ENCODE measurements at places on chromosomes 2 and 18.

DNA sequence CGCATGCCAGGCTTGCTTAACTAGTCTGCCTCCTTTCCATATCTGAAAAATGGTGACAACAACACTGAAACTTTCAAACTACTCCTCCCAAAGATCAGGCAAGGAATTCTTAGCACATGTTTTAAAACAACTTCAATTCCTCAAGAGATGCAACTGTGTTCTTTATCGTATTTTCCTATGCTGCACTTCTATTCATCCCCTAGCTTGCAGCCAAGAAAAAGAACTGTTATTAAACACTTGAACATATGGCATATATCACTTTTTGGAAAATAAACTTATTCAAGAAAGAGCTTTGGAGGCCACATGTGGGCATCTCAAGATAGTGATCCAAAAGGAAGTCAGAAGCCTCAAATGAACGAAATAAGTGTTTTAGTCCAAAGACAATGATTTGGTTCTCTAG lies 75.6 kb upstream of the STAM2 start:
- no peak for DNase-seq

GRCh38 chr2:202408546-202409140 lies 32.5 kb downstream of the BMPR2 start:
- no peak for DNase-seq

GRCh38 chr2:11068079-11068741 lies 87.1 kb upstream of the SLC66A3 start:
- no peak for DNase-seq

DNA sequence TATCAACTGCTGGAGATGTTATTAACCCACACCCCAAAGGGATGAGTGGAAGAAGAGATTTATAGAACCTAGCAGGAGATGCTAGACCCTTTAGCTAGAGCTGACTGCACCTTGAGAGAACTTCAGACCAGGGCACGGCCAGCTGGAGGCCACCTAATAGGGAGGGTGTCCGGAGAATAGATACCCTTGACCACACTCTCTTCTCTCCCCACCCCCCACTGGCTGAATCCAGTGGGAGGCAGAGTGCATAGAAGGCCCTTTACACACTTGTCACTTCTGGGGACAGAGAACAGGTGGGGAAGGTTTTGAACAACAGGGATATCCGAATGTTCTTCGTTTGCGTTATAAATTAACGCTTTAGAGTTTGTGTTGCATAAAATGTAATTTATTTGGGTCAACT lies 84.6 kb downstream of the PHLPP1 start:
- DNase-seq = no peak

- DNase-seq = no peak
Measured at GRCh38 chr2:96106991-96107707, 9.2 kb downstream of the ADRA2B start.

DNA sequence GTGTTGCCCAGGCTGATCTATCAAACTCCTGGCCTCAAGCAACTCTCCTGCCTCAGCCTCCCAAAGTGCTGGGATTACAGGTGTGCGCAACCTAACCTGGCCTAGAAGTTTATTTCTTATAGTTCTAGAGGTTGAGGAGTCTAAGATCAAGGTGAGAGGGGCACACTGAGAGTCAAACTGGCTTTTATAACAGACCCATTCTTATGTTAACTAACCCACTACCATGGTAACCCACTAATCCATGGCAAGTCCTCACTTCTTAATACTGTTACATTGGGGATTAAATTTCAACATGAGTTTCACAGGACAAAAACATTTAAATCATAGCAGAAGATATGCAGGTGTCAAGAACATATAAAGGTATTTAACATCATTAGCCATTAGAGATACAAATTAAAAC lies 50.6 kb downstream of the MDH1 start:
- DNase-seq = no peak

- DNase-seq = no peak
Measured at GRCh38 chr2:118040891-118041290, 27.0 kb upstream of the CCDC93 start.

GRCh38 chr2:225615514-225615913 lies 216.0 kb downstream of the NYAP2 start:
- no peak for DNase-seq

DNA sequence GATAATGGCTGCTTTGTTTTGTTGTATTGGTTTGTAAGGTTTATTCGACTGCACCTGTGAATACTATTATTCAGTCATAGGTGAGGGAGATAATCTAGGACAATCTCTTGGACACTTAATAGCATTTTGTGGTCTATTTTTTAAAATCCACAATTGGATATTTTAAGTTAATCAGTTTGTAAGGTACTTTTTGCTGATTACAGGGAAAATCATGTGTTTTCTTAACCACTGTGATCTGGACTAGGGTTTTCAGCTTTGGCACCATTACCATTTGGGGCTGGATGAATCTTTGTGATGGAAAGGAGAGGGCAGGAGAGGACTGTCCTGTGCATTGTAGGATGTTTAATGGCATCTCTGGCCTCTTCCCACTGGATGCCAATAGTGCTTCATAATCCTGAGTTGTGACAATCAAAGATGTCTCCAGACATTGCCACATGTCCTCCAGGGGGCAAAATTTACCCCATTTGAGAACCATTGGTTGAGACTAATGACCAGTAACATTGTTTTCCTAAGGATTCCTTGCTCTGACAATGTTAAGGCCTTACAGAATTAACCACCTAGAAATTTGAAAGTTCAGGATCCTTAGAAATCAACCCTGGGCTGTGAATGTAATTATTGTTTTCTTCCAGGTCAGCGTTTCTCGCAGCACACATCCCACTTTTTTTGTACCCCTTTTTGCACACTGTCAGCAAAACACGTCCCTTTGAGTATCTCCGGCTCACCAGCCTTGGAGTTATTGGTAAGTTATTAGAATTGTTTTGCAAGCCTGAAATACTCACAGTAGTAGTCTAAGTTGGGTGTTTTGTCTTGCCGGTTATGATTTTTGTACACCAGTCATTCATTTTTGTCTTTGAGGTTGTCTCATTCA lies 15.6 kb downstream of the CNOT9 start:
- no peak for DNase-seq

- DNase-seq = no peak
Measured at GRCh38 chr2:715854-716560, 38.8 kb upstream of the TMEM18 start.

- no peak for DNase-seq
Measured at GRCh38 chr2:140257692-140258300, 1477.6 kb upstream of the NXPH2 start.

DNA sequence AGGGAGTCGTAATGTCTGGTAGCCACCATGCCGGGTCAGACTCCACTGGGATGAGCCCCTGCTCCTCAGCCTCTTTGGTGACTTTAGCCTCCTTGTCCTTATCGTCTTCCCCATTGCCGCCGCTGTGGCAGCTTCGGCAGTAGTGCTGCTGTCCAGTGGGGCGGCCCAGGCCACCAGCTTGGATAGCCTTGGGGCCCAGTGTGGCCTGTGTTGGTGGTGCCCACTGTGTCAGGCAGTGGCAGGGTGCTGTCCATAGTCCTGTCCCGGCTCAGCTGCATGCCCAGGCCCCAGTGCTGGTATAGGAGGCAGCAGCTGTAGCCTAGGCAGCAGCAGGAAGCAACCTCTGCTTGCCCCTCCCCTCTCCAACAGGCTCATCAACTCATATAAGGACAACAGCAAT lies 197.1 kb upstream of the RAB12 start:
- no peak for DNase-seq

DNA sequence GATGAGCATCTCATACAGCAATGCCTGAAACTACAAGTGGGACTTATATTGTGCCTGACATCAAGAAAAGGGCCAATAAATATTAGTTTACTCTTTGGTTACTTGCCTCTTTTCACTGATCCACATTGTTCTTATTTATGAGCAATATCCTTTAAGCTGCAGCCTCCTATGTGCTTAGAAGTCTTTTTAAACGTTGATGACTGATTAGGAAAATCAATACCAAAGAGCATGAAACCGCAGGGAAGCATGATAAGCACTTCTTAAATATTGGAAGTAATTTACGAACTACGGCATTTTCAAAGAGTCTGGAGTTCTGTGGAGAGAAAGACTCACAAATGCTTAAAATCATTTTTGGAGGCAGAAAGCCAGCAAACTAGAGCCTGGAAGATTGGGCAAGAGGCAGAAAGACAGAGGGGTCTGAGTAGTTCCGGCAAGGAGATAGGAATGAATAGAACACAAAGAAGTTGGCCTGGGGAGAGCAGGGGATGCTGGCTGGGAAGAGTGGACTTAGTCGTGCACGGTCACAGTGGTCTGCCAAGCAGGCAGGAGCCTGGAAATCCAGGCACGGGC lies 122.6 kb upstream of the NOSTRIN start:
- no peak for DNase-seq

DNA sequence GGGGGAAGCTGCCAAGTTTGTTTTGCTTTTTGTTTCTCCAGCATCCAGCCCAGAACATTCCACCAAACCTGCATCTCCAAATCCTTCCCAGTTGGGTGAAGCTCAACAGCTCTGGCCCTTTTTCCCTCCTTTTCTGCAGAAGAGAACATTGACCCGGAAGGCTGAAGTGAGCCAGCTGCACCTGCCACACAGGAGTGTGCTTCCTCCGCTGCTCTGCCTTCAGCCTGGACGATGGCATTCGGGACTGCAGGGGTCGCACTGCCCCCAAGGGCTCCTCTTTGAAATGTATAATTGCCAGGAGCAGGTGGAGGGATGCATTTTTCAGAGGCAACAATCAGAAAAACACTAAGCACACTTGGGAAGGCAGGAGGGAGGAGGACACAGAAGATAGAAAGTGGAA lies 41.8 kb downstream of the ST8SIA5 start:
- no peak for DNase-seq

DNA sequence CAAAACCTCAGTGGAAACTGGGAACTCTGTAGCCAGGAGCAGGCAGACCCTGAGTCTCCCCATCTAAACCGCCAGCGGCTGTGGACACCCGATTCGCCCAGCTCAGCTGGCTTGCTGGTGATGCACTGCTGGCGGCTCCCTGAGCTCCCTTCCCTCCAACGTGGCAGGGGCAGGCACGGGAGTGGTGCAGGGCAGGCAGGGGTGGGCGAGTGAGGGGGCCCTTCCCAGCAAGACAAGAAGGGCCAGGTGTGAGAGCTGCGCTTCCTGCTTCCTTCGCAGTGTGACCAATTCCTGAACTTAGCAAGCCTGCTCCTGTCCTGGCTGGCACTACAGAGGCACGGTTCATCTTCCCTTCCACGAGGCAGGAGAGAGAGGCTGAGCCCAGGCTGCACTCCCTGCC lies 12.3 kb upstream of the SEMA4C start:
- no peak for DNase-seq

DNA sequence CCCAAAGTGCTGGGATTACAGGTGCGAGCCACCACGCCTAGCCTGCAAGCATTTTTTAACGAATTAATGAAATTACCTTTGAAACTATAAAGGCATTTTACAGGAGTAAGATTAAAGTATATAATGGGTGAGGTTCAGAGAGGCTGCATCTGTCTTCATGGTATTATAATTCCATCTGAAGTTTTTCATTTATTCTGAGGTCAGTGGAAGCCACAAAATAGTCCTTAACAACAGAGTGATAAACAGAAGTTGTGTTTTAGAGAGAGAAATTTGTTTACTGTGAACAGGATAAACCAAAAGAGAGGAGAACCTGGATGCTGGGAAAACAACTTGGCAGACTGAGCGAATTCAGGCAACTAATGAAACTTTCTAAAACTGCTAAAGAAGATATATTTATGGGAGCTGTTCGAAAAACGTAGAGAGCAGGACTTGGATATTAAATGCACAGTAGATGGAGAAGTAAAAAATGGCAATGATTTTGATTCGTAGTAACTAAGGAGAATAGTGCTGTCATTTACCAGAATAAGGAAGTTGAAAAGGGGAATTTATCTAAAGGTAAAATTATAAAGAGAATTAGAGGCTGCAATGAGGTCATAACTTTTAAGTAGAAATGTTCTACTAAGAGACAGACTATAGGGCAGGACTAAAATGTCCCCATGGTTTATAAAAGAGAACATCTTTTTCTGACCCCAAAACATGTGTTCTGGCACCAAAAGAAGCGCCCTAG lies 37.9 kb upstream of the ITGA4 start:
- no peak for DNase-seq

DNA sequence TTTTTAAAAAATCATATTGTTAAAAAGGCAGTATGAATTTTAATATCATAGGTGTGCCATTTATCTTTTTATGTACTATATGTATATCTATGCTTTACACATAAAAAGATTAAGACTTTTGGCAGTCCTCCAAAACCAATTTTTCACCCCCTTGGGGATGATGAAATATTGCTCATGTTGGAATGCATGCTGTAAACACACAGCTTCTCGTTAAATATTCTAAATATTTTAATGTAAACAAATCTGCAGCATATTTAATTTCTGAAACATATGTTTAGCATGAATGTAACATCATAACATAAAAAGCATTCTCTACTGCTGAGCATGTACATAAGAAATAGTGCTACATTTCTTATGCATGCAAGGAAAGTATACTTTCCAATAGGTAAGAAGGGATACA lies 484.3 kb upstream of the LRATD1 start:
- no peak for DNase-seq

DNA sequence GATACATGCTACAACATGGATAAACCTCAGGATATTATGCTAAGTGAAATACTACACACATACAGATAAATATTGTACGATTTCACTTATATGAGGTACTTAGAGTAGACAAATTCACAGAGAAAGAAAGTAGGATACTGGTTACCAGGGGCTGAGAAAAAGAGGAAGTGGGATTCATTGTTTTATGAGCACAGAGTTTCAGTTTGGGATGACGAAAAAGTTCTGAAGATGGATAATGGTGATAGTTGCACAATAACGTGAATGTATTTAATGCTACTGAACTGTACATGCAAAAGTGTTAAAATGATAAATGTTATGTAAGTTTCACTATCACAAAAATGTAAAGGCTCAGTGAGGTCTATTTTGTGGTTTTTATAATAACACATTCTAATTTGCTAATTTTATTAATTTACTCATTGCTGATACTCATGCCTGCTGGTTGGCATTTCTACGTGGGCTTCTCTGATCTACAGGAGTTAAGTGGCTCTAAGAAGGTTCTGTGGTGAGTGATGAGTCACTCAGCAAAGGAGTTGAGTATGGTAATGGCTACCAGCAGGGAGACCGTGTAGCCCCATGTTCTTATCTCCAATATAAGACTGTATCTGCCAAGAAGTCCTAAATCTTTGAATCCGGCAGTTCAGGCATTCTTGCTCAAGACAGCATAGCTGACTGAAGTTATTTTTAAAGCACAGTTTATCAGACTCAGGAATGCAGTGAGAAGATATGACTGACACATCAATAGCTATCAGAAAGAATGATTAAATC lies 41.1 kb downstream of the UPP2 start:
- peak; percentile 71 for DNase-seq

- DNase-seq = no peak
Measured at GRCh38 chr2:143617803-143618415, 488.7 kb downstream of the ARHGAP15 start.
